ENCODE measurements at places on chromosomes 1 and 21. TPM values are rescaled to one million over a fixed set of nuclear protein-coding genes. Genes with fewer than 3 reads are reported as not detected.

NOTCH2 gene
- total RNA-seq = 21.8 TPM

CBS gene
- 3.4 TPM for total RNA-seq

GJA4 gene
- total RNA-seq = 14.4 TPM

AADACL3 gene
- not detected for total RNA-seq

F13B gene
- total RNA-seq = not detected

OR11L1 gene
- not detected for total RNA-seq

BMP8B gene
- not detected for total RNA-seq

GNL2 gene
- total RNA-seq = 49.1 TPM

OR13G1 gene
- not detected for total RNA-seq

CD164L2 gene
- total RNA-seq = not detected

COL9A2 gene
- total RNA-seq = not detected

DNA sequence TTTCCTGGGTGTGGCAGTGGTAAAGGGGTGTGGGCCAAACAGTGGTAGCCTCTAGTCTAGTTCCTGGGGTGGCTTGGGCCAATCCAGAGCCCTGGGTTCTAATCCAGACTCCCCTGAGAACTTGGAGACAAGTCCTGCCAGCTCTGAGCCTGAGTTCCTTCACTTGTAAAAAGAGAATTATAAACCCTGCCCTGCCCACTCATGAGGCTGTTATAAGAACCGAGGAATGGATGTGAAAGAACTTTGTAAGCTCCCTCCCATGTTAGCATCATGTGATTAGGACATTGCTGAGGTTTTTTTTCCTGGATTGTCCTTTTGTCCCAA lies 131.0 kb downstream of the RRAGC start:
- H3K4me1 ChIP-seq = peaks cover 11% of the 10 kb centered on the region
- H3K27ac ChIP-seq = no peak overlapping the region
- peaks cover 3% of the 10 kb centered on the region for H3K27me3 ChIP-seq
- DNase-seq = no peak
- H3K4me3 ChIP-seq = no peak overlapping the region

GRCh38 chr1:11320153-11320936 lies 47.3 kb downstream of the UBIAD1 start:
- H3K27me3 ChIP-seq = peaks cover 5% of the 10 kb centered on the region
- H3K4me3 ChIP-seq = no peak overlapping the region

- peak overlapping the region; percentile 75 for H3K27ac ChIP-seq
- peaks cover 43% of the 10 kb centered on the region for H3K4me1 ChIP-seq
- H3K36me3 ChIP-seq = no peaks in the 10 kb centered on the region
Observed at GRCh38 chr1:59697150-59697800, 117.5 kb upstream of the HOOK1 start.

DNA sequence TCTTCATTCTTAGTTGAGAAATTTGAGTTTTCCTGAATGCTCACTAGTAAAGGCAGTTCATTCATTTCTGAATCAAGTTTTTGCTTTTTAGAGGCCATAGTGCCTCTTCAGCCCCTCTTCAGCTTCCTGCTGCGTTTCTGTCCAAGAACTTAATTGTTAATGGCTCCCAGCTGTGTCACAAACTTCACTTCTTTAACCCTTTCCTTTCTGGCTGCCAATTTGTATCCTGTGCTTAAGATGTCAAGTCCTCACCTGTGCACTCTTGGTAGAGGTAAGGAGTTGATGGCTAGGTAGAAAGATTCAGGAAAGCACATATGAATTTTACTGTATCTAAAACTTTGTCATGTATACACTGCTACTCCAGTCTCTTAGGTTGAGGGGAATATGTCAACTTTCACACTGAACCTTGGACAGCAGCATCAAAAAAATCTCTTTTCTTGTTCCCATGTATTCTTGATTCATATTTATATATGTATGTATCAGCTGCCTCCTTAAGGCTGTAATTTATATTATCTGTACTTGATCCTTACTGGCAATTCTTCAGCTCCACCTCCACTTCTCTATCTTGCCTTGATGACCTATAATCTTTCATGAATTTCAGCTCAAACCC lies 612.8 kb downstream of the LMO4 start:
- no peak overlapping the region for H3K4me3 ChIP-seq
- H3K27me3 ChIP-seq = no peaks in the 10 kb centered on the region
- no peaks in the 10 kb centered on the region for H3K4me1 ChIP-seq
- H3K27ac ChIP-seq = no peak overlapping the region

- DNase-seq = no peak
- no peak overlapping the region for H3K27ac ChIP-seq
- H3K4me1 ChIP-seq = peaks cover 76% of the 10 kb centered on the region
- H3K36me3 ChIP-seq = no peaks in the 10 kb centered on the region
Observed at GRCh38 chr1:198183605-198184004, 26.8 kb downstream of the NEK7 start.

DNA sequence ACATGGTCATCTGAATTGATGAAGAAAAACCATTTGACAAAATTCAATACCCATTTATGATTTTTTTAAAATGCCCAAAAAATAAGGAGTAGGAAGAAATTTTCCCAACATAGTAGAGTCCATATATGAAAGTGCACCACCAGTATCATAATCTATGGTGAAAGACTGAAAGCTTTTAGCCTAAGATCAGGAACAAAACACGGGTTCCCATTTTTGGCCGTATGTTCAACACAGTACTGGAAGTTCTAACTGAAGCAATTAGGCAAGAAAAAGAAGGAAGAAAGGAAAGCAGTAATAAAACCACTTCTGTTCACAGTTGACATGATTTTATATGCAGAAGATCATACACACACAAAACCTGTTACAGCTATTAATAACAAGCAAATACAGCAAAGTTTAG lies 227.8 kb upstream of the RAB4A start:
- no peak overlapping the region for H3K27ac ChIP-seq
- no peaks in the 10 kb centered on the region for H3K4me1 ChIP-seq
- H3K4me3 ChIP-seq = no peak overlapping the region
- H3K27me3 ChIP-seq = peaks cover 7% of the 10 kb centered on the region
- no peaks in the 10 kb centered on the region for H3K36me3 ChIP-seq
- no peak for DNase-seq

GRCh38 chr1:58596631-58597052 lies 19.6 kb upstream of the TACSTD2 start:
- H3K4me3 ChIP-seq = no peak overlapping the region
- H3K36me3 ChIP-seq = no peaks in the 10 kb centered on the region
- no peak overlapping the region for H3K27ac ChIP-seq

- no peaks in the 10 kb centered on the region for H3K36me3 ChIP-seq
- H3K27ac ChIP-seq = no peak overlapping the region
- no peaks in the 10 kb centered on the region for H3K27me3 ChIP-seq
- DNase-seq = no peak
- no peak overlapping the region for H3K4me3 ChIP-seq
- H3K4me1 ChIP-seq = no peaks in the 10 kb centered on the region
Observed at GRCh38 chr1:232204269-232204668, 425.7 kb downstream of the SIPA1L2 start.

DNA sequence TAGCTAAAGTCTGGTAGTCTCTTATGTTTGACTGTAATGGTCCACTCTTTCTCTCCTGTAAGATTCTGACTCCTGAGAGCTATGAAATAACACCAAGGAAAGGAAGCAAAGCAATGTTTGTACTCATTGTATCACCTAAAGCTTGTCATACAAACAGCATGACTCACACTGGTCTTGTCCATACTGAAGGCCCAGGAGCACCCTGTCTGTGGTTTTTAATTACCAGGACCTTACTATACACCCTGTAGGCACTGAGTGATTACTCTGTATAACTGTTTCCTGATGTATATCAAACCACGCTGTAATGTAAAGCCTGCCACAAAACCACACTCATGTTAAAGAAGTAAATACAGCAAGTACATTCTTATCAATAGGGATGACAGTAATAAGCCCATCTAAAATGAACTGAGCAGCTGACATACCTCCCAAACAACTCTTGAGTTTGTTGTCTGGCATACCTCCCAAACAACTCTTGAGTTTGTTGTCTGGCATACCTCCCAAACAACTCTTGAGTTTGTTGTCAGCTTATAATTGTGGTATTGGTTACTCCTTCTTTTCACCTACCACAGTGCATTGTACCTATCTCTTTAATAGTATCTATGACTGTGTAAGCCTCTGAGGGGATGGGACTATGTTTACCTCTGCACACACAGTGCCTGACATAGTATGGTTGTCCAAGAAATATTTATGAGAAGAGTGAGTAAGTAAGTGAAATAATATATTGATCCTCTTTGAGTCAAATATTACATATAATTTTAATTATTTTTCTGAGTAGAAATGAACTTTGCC lies 11.6 kb upstream of the TNFSF18 start:
- no peaks in the 10 kb centered on the region for H3K36me3 ChIP-seq
- H3K4me3 ChIP-seq = no peak overlapping the region
- no peak for DNase-seq
- H3K4me1 ChIP-seq = no peaks in the 10 kb centered on the region
- no peaks in the 10 kb centered on the region for H3K27me3 ChIP-seq

GRCh38 chr21:35801391-35801790 lies 258.9 kb downstream of the SETD4 start:
- no peak overlapping the region for H3K27ac ChIP-seq
- no peak for DNase-seq
- no peaks in the 10 kb centered on the region for H3K4me1 ChIP-seq
- no peak overlapping the region for H3K4me3 ChIP-seq
- no peaks in the 10 kb centered on the region for H3K36me3 ChIP-seq
- H3K27me3 ChIP-seq = no peaks in the 10 kb centered on the region

- H3K27me3 ChIP-seq = no peaks in the 10 kb centered on the region
- H3K4me3 ChIP-seq = no peak overlapping the region
- H3K27ac ChIP-seq = no peak overlapping the region
- no peak for DNase-seq
- peaks cover 9% of the 10 kb centered on the region for H3K4me1 ChIP-seq
Observed at GRCh38 chr1:165764277-165764676, 4.4 kb downstream of the TMCO1 start.

- no peaks in the 10 kb centered on the region for H3K36me3 ChIP-seq
- no peaks in the 10 kb centered on the region for H3K27me3 ChIP-seq
- no peak overlapping the region for H3K27ac ChIP-seq
- H3K4me1 ChIP-seq = no peaks in the 10 kb centered on the region
- no peak for DNase-seq
Observed at GRCh38 chr1:111032295-111032897, 68.7 kb upstream of the LRIF1 start.

DNA sequence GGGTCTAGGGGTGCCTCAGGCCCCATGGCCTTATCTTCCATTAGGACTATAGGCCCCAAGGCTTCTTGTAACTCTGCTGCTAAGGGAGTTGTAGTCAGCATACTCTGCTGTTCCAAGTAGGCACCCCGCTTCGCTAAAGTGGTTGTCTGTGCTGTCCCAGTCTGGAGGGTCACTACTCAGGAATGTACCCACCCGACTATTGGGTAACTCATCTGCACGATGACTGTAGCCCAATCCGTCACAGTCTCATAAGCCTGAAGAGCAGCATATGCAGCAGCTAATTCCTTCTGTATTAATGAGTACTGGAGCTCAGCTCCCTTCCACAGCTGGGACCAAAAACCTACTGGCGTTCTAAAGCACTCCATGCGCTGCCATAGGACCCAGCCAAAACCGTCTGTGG lies 111.0 kb downstream of the GDAP2 start:
- H3K27me3 ChIP-seq = no peaks in the 10 kb centered on the region
- H3K36me3 ChIP-seq = no peaks in the 10 kb centered on the region
- peaks cover 15% of the 10 kb centered on the region for H3K4me1 ChIP-seq
- DNase-seq = no peak
- peak overlapping the region; percentile 5 for H3K27ac ChIP-seq

GRCh38 chr1:168607872-168608428 lies 31.5 kb downstream of the XCL1 start:
- H3K27ac ChIP-seq = peak overlapping the region; percentile 96
- no peak overlapping the region for H3K4me3 ChIP-seq
- DNase-seq = peak; percentile 81
- H3K4me1 ChIP-seq = peaks cover 67% of the 10 kb centered on the region
- H3K36me3 ChIP-seq = no peaks in the 10 kb centered on the region

DNA sequence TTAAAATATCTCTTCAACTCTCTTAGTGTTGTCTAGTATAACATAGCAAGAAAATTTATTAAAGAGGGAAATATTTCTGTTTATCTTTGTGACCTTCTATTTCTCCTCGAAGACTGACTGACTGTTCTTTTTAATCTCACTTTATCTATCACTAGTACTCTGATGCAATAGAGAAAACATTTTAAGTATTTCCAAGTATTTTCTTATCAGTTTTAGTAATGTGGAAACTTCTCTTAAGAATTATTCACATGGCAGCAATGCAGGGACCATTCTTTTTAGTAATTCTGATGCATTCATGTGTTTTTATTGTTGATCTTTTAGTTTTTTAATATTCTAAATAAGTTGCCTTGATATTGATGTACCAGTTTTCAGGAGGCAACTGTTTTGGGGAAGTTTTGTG lies 115.7 kb downstream of the NEK7 start:
- no peak overlapping the region for H3K27ac ChIP-seq
- DNase-seq = no peak
- H3K4me3 ChIP-seq = no peak overlapping the region
- H3K36me3 ChIP-seq = no peaks in the 10 kb centered on the region
- no peaks in the 10 kb centered on the region for H3K27me3 ChIP-seq

GRCh38 chr1:150024156-150024555 lies 13.6 kb upstream of the OTUD7B start:
- no peak overlapping the region for H3K27ac ChIP-seq
- H3K27me3 ChIP-seq = no peaks in the 10 kb centered on the region
- no peak overlapping the region for H3K4me3 ChIP-seq
- peaks cover 10% of the 10 kb centered on the region for H3K4me1 ChIP-seq
- H3K36me3 ChIP-seq = no peaks in the 10 kb centered on the region
- DNase-seq = no peak

DNA sequence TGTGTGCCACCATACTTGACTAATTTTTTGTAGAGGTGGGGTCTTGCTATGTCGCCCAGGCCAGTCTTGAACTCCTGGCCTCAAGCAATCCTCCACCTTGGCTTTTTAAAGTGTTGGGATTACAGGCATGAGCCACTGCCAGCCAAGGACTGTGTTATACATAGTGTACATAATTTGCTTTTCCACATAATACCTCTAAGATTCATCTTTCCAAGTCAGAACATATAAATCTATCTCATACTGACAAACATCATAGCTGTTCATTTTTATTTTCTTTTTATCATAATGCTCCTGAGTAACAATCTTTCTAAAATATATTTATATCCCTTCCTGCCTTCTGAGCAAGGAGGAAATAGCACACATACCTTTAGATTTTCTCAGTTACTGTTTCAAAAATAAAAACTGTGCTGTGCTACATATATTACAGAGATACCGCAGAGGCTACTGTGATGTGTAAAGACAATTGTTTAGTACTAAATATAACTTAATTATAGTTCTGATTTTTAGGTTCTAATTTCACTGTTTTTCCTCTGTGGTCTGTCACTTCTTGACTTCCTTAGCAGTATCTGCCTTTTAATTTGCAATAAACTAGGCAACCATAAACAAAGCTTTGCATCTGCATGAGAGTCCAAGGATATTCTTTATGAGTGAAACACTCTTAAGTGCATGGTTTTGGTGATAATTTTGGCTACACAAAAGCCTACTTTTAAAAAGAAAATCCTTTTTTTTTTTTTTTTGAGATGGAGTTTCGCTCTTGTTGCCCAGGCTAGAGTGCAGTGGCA lies 59.3 kb downstream of the EYA3 start:
- no peaks in the 10 kb centered on the region for H3K4me1 ChIP-seq
- DNase-seq = no peak
- no peak overlapping the region for H3K4me3 ChIP-seq

GRCh38 chr1:88191917-88192316 lies 492.2 kb upstream of the PKN2 start:
- no peak overlapping the region for H3K27ac ChIP-seq
- no peaks in the 10 kb centered on the region for H3K27me3 ChIP-seq
- no peak for DNase-seq
- no peaks in the 10 kb centered on the region for H3K36me3 ChIP-seq

- no peaks in the 10 kb centered on the region for H3K27me3 ChIP-seq
- no peak overlapping the region for H3K27ac ChIP-seq
- H3K36me3 ChIP-seq = no peaks in the 10 kb centered on the region
- DNase-seq = no peak
Observed at GRCh38 chr1:60255565-60255964, 182.0 kb upstream of the C1orf87 start.

Data from gastrocnemius medialis (tissue), 4 donors.